ENCODE measurements at places on chromosomes 11 and 22. TPM values are rescaled to one million over a fixed set of nuclear protein-coding genes. Genes with fewer than 3 reads are reported as not detected.

Gene OR51B5
- not detected for total RNA-seq

Gene BRSK2
- 3.0 TPM for total RNA-seq

Gene BARX2
- total RNA-seq = not detected

Gene CEND1
- total RNA-seq = 3.8 TPM

Gene ELFN2
- 4.0 TPM for total RNA-seq

Gene CCDC73
- not detected for total RNA-seq

Gene TREH
- not detected for total RNA-seq

Gene RCN1
- 214 TPM for total RNA-seq

Gene RASGRP2
- 4.4 TPM for total RNA-seq

Gene GSTT2
- total RNA-seq = 0.13 TPM

Gene DRD4
- not detected for total RNA-seq

Gene IL17REL
- total RNA-seq = not detected

Gene OR51E2
- total RNA-seq = not detected

Gene PRODH
- not detected for total RNA-seq

Gene FBXO3
- total RNA-seq = 24.0 TPM

Gene MALAT1
- 573 TPM for total RNA-seq

Gene DAGLA
- total RNA-seq = 1.3 TPM

Gene SLC22A6
- not detected for total RNA-seq

Gene TMEM184B
- total RNA-seq = 63.1 TPM

Gene USH1C
- not detected for total RNA-seq

All from epithelial cell of alveolus of lung (primary cell).